NCI-H524 treated with DMSO at 0.1 percent for 48 hours (cell line): ENCODE measurements at places on chromosomes 1 and 21.

DNA sequence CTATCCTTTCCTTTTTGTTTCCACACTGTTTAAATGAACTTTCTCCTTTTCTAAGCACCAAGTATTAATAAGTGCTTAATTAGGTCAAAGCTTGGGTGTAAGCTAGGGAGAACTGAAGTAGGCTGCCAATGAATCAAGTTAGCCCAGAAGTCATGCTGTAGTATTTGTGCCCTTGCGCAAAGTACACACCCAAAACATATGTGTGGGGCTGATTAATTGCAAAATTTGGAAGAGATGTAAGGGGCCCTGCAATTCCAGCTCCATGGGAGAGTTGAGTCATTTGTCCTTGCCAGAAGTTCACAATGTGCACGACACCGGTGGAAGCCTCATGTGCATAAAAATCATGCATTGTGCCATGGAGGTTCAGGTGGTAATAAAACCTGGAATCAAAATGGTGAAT is 18.6 kb upstream of the NTNG1 start:
- no peak for DNase-seq

DNA sequence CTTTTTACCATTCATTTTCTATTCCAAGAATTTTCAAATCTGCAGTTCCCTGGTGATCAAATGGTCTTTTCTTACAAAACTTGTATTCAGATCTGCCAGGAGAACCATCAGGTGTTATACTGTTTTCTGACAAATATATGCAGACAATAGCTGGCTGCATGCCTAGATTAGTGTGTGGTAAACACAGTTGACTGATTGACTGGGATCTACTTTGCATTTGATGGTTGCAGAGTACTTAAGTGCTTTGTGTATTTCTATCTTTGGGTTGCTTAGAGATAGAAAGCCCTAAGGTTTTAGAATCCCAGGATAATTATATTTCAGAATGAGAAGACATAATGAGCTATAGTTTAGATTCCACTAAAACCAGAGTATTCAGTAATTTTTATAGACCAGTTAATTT is 102.0 kb upstream of the CHODL start:
- no peak for DNase-seq

DNA sequence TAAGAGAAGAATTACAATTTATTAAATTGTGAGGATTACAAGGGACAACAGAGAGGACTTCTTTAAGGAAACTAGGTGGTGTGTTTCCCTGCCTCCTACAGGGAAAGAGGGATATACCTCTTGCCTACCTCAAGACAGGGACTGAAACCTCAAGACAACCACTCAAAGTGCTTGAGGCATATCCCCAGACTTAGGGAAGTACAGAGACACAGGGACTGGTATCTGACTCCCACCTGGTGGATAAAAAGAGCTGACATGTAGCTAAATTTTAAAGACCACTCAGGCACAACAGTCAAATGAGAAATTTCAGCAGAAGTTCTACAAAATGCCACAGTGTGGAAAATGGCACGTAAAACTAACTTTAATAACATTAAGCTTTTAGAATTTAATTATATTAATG is 21.3 kb downstream of the DENND2C start:
- DNase-seq, result no peak

DNA sequence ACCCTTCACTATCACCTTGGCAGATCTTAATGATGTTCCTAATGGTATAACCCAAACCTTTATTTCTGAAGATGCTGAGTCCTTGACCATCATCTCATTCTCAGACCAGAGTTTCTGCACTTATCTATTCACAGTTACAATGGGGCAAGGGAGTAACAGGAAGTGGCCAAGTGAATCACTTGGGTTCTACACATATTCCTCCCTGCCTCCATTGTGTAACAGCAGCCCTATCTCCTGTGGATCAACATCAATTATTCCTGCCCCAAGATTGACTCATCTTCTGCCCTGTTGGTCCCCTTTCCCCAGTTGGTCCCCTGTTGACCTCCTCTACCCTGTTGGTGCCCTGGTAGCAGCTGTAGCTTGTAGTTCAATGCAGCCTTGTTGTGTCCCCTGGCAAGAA is 10.3 kb upstream of the S100A7 start:
- no peak for DNase-seq

- no peak for DNase-seq
Observed at GRCh38 chr1:111372336-111372965, 55.1 kb downstream of the OVGP1 start.

DNA sequence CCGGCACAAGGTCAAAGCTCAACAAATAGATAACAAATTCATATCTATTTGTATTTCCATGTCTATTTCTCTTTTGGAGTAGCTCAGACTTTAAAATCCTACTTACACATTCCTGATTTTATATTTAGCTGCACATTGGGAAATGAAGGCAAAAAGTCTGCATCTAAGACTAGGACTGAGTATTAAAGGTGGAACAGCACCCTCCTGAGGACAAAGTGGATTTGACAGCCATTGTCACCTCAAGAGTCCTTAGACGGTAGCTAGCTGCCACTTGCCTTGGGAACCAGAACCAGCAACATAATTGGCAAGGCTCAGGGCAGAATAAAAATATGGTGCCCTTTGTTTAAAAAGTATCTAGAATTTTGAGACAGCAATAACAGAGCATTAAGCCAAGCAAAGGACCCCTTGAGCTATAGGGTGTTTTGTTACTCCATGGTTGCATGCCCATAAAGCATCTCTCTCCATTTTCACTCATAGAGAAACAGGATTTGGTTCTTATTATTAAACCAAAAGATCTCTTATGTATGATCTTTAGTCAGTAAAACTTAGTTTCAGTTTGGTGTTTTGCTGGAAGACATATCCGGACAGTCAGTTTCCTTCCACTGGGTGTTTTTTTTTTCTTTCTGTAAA is 30.0 kb upstream of the SGIP1 start:
- no peak for DNase-seq

DNA sequence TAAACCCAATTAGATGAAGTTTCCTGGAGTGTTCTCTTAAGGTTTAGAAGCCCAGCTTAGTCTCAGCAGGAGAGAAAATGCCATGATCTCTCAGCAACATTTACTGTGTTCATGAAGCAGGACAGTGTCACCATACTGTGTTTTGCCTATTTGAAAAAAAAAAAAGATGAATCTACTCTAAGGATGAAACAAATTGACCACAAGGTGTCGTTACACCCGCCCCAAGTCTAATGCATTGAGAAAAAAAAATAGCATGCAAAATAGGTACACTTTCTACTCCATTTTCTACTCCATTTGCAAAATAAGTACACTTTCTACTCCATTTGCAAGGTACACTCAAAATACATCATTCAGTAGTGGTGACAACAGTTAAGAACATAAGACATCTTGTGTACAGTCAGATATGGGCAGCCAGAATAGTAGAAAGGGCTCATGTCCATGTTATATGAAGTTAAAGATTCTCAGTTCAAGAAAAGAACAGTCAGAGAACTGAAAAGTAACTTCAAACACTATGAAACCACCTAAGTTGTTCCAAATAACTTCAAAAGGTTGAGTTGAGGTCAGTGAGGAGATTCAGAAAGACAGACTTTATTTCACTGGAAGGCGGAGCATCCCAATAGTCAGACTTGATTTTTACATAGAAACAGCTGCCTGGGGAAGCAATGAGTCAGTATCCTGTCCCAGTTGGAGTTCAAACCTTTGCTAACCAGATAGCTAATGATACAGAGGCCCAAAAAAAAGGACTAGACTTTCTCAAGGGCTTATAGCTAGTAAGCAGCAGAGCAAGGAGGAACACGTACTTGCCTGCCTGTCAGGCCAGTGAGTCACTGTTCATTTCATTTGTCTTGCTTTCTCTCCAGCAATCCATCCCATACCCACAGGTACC is 13.3 kb downstream of the PLPPR5 start:
- DNase-seq, result no peak

GRCh38 chr1:151978922-151979321 is 14.7 kb downstream of the S100A10 start:
- DNase-seq, result no peak
